ENCODE measurements at places on chromosomes 6 and 20.

GRCh38 chr6:168132531-168133167 lies 53.6 kb upstream of the FRMD1 start:
- no peak for DNase-seq

- DNase-seq = no peak
Observed at GRCh38 chr20:3318226-3318884, 79.4 kb upstream of the SLC4A11 start.

DNA sequence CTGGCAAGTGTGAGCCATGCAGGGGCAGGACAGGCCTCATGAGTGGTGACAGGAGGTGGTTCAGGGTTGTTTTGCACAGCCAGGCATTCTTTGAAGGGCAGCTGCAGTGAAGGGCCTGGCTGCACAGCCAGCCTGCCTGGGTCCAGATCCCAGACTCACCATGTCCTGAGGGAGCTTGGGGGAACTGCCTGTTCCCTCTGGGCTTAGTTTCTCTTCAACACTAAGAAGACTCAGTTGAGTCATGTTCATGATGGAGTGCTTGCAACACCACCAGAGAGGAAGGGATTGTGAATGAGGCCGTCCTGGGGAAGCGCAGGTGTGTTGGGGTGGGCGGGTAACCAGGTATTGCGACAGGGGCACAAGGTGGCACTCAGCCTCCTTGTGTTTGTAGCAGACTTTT lies 102.4 kb downstream of the CDH26 start:
- DNase-seq = no peak

DNA sequence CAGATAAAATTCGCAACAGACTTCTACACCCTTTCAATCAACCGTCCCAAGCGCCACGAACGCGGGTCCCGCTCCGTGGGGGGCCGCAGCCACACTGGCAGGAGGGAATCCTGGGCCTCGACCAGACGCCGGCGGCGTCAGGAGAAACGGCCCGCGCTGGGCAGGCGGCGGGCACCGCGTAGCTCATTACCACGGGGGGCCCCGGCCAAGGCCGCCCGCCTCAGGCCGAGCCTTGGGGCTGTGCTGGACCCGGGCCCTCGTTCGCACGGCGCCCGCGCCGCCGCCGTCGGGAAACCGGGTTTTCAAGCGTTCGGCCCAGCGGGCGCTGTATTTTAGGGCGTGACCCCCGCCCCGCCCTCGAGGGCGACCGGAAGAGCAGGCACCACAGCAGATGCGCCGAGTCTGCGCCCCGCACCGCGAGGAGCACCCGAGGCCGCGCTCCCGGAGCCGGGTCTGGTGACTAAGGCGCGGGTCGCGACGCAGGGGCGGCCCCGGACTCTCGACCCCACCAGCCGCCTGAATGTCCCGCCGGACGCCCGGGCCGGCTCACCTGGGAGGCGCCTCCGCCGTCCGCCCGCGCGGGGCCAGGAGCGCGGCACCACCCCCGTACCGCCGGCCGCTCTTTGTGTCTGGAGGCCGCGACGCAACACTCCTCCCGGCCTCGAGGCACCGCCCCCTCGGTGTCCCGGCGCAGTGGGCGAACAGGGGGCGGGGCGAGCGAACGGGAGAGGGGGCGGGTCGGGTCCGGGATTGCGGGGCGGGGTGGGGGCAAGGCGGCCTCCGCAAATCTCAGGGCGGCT lies at the start of gene NINL:
Gene NINL (minus strand): TSS at position 627 of the 800 bp plus-strand sequence. CDS start 58,944 bp downstream, outside the sequence.
- DNase-seq = no peak

- no peak for DNase-seq
Observed at GRCh38 chr6:28206928-28207509, 18.1 kb upstream of the ZSCAN9 start.

DNA sequence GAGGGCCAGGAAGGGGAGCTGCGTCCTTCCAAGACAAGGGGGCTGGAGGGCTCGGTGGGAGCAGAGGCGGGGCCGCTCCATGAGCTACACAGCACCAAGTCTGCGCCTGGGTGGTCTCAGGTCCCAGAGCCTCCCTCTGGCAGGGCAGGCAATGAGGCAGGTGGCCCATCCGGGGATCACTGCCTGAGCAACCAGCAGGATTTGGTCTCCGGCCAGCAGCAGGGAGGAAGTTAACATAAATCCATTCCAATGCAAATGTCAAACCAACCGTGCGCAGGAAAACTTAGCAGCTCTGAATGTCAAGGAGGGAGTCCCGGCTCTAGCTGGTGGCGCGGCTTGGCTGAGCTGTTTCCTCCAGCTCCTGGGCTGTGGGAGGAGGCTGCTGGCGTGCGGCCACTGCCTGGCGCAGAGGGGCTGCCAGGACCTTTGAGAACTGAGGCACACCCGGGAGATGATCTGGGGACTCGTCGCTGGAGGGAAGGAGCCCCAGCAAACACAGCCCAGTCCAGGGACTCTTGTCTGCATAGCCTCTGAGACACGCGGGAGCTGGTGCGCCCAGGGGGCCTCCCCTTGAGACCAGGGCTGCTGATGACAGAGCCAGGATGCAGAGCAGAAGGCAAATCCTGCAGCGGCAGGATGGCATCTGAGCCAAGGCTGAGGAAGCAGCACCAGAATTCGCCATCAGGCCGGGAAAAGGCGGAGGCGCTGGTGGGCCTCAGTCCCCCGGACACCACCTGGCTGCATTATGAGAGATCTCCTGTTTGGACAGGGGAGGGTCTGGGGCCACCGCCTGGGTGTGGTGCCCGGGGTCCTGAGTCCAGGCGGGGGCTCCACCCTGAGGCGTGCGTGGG lies 33.1 kb upstream of the CHRNA4 start:
- no peak for DNase-seq

DNA sequence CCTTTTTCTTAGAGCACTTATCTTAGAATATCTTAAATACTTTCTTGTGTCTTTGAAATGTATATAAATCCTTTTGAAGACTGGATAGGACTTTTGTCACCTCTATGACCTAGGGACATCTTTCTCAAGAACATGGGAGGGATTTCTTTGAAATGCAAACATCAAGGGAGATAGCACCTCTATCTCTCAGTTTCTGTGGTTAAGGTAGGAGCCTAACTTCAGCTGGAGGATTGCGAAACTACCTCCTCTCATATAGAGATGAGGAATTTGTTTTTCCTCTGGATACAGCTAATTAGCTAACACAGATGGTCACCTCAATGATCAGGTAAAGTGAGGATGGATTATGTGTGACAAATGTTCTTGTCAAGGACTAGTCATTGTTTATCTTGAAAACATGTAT lies 631.3 kb upstream of the IMPG1 start:
- DNase-seq = no peak
